ENCODE measurements at places on chromosomes 12 and 14.

- DNase-seq: no peak
Measured at GRCh38 chr12:116813271-116814041, 67.8 kb downstream of the HRK start.

DNA sequence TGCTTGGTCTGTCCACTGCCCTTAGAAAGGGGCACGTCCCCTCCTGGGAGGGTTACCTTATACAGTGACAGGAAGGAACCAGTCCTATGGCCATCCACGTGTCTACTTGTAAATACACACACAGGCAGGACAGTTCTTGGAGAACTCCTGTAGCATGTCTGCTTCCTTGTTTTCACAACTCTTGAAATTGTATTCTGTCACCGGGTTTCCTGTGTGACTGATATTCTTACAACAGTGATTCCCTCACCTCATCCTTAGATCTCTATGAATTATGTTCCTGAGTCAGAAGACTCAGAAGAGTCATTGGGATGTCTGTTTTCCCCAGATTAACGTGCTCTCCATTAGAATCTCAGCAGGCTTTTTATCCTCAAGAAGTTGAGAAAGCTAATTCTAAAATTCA lies 44.1 kb upstream of the DYNC1H1 start:
- DNase-seq: no peak

DNA sequence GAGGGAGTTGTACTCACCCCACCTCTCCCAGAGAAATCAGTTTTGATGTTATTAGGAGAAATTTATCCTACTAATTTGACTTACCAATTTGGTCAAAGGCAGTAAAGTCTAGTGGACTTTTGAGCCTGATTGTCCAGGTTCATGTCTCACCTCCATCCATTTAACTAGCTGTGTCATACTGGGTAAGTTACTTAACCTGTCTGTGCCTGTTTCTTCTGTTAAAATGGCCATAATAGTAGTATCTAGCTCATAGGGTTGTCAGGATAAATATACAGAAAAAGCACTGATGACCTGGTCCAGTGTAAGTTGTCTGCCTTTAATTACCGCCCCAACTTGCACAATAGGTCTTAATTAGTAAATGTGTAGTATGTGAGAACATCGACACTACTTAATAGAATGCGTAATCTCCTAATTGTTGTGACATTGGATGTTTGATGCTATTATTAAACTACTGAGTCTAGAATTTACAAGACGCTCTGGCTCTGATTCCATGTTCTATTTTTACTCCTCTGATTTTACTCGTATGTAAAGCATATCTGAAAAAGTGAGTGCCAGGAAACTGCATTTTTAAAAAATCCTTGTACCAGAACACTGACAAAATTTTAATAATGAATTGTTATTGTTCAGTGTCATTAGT lies 1.5 kb downstream of the RAB21 start:
- DNase-seq: no peak

DNA sequence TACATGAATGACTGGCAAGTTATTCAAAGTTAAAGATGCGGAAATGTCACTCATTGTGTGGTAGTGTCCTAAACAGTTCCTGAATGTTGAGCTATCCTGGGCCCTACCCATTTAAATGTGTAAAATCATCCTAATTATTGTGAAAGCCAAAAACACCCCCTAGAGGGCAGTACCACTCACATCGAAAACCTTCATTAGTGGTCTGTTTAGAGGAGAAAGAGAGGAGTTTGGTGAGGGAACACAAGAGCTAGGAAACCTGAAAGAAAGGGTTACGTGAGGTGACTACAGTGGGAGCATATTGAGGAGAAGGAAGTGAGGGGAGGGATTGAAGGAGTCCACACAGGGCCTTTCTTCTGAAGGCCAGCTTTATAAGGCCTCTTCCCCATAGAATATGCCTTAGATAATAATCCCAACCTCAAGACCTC lies 2.5 kb upstream of the TEP1 start:
- peak; percentile 68 for DNase-seq

- DNase-seq: peak; percentile 75
Measured at GRCh38 chr12:124904306-124905098, 9.9 kb downstream of the UBC start.

DNA sequence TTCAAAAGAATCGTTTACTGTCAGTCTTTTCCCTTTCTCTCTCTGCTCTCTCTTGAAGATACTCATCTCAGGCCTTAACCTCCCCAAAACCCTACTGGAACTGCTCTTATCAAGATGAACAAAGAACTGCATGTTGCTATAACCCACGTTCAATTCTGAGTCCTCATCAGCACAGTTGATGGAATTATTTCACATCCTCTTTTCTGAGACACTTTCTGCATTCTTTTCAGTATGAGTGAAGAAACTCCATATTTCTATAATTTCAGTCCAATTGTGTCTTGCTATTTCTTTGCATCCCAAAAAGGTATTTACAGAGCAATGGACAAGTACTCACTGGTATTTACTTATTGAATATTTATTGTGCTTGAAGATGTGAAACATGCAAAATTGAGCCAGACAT lies 160.1 kb upstream of the CPNE8 start:
- no peak for DNase-seq

GRCh38 chr12:44000309-44000952 lies 164.6 kb downstream of the TMEM117 start:
- DNase-seq: no peak

GRCh38 chr14:63833728-63834127 lies 19.1 kb upstream of the SYNE2 start:
- DNase-seq: no peak

DNA sequence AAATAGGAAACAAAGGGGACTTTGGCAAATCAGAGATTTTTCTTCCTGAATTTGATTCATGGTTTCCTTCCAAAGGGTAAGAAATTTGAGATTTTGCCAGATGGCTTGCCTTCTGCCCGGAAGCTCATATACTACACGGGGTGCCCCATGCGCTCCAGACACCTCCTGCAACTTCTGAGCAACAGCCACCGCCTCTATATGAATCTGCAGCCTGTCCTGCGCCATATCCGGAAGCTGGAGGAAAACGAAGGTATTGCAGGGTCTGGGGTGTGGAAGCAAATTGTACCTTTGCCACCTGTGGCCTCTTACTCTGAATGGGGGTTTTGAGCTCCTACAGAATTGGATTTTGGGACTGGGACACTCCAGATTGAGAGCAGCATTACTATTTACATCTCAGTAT lies 63.5 kb downstream of the FRMD6 start:
- no peak for DNase-seq
